Stimulated activated CD8-positive, alpha-beta memory T cell treated with anti-CD3 and anti-CD28 coated beads, Interleukin-4, amount 100 ng/mL, for 1 hour (primary cell): ENCODE measurements at places on chromosomes 6 and 20.

GRCh38 chr20:60967431-60968316 lies 284.4 kb upstream of the CDH4 start:
- DNase-seq: no peak

DNA sequence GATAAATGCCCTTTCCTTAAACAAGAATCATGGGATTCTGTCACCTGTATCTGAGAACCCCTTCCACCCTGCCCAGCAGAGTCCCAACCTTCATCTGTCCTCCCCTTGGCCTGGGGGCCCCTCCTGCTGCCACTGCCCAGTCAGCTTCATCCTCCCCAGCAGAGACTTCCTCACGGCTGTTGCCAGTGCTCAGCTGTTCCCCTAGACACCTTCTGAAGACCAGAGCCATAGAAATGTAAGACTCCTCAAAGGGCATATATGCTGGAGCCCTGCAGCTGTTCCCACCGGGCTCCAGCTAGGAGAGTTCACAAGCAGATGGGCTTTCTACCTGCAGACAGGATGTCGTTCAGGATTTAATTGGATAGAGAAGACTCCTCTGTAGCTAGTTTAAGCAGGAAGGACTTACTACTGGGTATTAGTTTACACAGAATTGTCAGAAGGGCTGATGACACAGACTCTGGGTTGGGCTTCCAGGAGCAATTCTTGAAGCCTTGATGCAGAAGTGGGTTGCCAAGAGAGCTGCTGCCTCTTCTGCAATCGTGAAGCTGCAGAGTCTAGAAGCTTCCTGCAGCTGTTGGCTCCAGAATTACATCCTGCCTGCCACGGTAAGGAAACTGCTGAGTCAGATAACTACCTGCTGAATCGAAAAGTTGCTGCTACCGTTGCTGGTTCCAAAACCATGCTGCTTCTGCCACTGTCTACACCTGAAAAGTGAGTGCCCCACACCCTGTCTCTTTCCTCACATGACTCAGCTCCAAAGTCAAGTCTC lies 57.1 kb upstream of the MLN start:
- DNase-seq: no peak

DNA sequence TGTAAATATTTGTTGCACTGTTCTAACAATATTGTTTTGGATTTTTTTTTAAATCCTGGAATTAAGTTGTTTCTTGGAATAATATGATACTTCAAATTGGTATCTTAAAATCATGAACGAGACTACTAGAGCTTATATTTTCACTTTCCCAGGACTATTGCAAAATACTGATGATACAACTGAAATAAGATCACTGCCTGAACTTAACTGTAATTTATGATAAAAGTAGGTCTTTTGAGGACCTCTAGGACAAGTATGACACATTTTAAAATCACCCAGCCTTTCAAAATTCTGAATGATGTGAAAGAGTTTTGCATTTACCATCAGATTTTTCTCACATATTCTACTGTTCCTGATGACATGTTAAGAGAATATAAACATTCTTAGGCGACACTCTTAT lies 8.6 kb upstream of the UBE2J1 start:
- no peak for DNase-seq

DNA sequence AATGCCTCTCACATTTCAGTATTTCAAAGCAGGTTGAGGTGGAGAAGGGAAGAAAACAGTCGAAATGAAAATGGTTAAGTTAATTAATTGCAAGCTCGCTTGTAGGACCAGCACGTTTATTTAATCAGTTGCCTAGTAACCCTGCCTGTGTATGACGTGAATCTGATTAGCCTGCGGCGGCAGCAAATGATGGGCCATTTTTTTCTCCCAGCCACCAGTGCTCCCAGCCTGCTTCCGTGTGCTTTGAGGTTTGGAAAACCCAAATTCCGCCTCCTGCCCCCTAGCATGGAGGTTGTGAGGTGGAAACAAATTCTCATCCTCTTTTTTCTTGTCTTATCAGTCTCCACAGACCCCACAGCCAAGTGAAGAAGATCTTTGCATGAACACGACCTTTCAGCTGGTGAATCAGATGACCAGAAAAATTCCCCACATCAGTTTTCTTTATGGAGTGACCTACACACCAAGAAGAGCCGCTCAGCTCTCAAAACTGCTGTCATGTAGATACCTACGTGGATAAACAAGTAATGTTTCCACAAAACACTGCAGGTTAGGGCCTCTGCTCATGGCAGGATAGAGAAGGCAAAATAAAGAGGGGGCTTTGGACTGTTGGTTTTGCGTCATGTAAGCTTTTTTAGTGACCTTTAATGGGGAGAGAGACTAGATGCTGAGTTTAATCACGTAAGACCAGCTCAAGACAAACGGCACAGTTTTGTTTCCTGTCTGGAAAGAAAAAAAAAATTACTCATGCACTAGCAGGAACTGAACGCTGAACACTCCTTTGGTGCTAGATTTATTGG lies 572.9 kb upstream of the NOX3 start:
- DNase-seq: no peak

GRCh38 chr6:47221565-47221964 lies 88.1 kb downstream of the TNFRSF21 start:
- DNase-seq: no peak

DNA sequence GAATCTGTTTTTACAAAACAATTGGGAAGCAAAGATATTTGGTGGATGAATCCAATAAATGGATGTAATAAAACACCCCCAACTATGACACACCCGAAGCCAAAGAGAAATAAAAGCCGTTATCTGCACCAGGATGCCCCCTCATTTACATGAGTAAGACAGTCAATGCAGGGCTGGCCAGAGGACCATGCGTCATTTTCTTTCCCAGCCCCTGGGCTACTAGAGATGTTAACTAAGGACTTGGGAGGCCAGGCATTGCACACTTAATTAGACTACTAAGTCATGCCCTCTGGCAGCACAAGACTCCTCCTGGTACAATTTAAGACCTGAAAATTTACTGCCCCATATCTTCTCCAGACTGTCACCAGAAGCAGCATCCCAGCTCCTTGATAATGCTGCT lies 3.2 kb downstream of the LEMD2 start:
- no peak for DNase-seq

DNA sequence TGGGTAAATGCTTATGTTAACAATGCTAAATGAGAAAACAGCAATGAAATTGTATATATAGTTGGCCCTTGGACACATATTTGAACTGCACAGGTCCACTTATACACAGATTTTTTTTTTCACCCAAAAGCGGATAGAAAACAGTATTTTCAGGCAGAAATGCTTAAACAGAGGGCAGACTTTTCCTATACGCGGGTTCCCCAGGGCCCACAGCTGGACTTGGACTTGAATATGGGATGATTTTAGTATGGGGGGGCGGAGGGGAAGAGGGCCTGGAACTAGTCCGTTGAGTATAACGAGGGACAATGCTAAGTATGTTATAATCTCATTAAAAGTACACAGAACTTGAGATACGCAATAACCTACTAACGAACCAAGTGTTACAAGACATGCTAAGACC lies 1.1 kb upstream of the PRSS35 start:
- no peak for DNase-seq

GRCh38 chr6:151436300-151436699 lies 15.6 kb downstream of the RMND1 start:
- DNase-seq: no peak

DNA sequence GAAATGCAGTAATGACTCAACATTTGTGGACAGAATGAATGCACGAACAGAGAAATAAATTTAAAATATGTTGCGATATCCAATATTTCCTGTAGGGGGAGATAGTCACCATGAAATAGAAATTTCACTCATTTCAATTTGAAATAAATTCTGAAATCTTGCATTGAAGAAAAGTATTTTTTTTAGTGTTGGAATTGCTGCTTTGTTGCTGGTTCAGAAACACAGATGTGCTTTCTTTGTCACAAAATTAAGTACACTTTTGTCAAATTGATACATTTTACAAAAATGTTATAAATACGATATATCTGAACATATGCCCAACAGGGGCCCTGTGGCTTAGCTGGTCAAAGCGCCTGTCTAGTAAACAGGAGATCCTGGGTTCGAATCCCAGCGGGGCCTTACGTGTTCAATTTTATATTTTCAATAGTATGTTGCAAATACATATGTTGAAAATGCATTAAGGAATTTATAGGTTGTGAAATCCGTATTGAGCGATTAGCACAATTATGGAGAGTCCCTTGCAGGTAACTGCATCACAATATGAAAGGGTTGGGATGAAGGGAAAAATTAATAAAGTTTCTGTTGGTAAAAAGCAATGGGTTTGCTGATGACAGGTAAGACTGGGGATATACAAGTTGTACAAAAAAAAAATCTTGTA lies 85.4 kb upstream of the PRSS16 start:
- no peak for DNase-seq

- DNase-seq: no peak
Measured at GRCh38 chr6:109762769-109763441, 71.8 kb downstream of the FIG4 start.

DNA sequence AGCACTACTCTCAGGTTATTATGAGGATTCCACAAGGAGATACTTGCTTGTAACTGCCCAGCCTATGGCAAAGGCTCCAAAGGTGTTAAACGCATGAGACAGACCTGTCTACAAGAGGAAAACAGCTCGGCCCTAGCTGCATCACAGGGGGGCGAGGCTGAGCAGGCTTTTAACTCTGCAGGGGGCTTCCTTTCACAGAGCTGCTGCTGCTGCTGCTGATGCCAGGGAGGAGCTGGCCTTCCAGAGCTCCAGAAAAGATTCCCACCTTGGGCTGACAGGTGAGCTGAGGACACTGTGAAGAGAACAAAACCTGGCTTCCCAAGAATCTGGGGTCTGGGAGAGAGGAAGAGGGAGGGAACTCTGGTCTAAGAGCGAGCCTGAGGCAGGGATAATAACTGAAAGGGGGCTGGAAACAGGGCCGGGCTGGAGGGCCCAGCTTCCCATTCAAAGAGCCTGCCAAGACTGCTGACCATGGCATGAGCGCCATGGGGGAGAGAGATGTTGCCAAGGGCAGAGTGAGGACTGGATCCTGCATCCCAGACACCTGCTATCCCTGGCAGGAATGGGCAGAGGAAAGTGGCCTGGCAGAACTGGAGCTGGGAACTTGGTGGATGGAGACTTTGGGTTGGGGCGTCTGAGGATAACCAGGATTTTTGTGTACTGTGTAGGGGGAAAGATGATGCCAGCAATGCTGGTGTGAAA lies 211.1 kb upstream of the LRFN2 start:
- no peak for DNase-seq

DNA sequence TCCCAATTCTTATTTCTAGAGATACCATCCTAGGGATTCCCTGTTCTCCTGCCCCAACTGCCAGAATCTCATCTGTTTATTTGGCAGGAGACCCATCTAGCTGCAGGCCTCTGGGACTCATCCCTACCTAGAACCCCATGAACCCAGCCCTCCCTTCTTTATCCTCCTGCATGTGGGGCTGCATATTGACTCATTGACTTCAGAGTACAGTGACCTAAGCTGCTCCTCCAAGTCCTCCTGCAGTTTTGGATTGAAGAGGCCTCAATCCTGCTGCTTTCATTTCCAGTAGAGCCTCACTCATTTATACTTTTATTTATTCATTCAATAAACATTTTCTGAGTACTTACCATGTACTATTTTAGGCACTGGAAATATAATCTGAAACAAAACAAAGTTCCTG lies 11.6 kb downstream of the TMEM200A start:
- DNase-seq: no peak

- DNase-seq: no peak
Measured at GRCh38 chr6:118451839-118452238, 96.3 kb upstream of the PLN start.

DNA sequence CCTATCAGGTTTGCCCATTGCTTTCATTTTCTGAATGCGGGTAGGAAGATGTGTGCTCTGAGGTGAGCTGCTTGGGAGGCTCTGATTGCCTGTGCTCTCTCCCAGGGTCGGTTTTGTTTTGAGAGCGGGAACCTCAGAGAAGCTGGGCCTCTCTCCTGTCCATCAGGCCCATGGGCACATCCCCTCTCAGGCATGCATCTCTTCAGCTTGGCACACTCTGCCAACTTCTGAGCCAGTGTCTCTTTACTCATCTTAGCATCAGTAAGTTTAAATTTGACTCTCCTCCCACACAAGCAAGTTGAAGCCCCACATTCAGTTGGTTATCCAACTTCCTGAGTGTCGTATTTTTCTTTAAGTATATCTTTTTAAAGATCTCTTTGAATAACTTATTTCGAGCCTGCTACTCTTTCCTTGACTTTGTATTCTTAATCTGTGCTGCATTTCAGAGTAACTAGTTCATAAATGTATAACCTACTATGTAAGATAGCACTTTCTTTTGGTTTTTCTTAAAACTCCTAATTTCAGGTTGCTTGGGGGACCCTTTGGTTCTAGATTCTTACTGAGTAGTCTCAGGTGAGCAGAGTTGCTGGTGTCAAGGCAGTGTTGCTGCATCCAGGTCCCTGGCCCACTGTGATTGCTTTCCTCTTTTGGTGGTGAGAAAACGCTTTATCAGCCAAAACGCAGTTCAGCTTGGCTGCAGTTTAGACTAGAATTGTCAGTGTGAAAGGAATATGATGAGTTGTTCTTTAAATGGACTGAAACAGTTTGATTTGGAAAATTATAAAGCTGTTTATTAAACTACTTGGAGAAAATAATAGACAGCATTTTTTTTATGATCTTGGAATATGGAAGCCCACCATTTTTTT lies 54.8 kb downstream of the SNX9 start:
- no peak for DNase-seq

DNA sequence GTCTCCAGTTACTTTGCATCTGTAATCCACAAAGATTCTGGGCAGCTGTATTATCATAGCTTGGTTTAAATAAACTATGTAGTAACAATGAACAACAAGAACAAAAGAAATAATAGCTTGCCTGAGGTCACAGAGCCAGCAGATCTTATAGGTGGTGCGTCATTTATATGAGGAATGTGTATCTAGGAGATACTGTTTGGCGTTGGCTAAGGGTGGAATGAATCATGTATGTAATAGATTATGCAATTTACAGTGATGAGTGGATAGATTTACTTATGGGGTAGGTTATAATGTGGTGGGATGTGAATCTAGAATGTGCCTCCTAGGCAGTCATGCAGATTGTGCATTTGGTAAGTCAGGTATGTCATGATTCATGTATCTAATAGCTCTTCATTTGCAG lies 42.8 kb downstream of the HNF4A start:
- no peak for DNase-seq

GRCh38 chr20:58722877-58723627 lies 30.5 kb downstream of the NPEPL1 start:
- no peak for DNase-seq
